NCI-H2029 (cell line): ENCODE measurements at places on chromosomes 3 and 15.
A peak's percentile ranks its signal among the peaks of the same experiment; 100 is the strongest.

DNA sequence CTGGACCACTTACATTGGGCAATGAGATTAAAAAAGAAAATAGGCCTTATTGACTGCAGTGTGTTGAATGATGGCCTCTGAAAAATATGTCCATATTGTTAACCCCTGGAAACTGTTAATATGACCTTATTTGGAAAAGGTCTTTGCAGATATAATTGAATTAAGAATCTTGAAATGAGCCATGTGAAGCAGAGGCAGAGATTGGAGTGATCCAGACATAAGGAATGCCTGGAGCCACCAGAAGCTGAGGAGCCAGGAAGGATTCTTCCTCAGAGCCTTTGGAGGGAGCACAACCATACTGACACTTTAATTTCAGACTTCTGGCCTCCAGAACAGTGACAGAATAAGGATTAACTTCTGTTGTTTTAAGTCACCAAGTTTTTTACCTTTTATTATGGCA is 510.4 kb upstream of the AGTR1 start:
- no peak for DNase-seq

GRCh38 chr15:92082006-92082843 is 228.7 kb downstream of the SLCO3A1 start:
- DNase-seq: no peak

- no peak for DNase-seq
Observed at GRCh38 chr3:86930831-86931230, 60.1 kb downstream of the VGLL3 start.

DNA sequence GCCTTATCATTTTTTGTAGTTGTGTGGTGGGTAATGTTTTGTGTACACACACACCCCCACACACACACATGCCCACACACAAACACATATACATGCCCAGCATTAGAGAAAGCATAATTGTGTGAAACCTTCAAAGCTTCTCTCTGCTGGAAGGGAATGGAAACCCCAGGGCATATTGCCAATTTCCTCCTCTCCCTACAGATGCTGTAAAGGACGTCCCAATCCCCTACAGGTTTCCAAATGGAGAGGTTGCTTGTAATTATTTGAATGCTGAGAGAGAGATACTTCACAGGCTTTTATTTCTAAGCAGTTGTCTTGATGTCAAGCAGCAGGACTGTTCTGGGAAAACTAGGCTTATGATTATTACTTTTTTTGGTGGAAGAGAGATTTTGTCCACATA is 23.0 kb upstream of the CCK start:
- peak; percentile 51 for DNase-seq

GRCh38 chr3:102332205-102332604 is 102.6 kb upstream of the ZPLD1 start:
- no peak for DNase-seq

- DNase-seq: peak; percentile 87
Observed at GRCh38 chr15:72198356-72199204, 993 bp upstream of the GRAMD2A start.

GRCh38 chr15:100090411-100090810 is 251.4 kb downstream of the ADAMTS17 start:
- no peak for DNase-seq

DNA sequence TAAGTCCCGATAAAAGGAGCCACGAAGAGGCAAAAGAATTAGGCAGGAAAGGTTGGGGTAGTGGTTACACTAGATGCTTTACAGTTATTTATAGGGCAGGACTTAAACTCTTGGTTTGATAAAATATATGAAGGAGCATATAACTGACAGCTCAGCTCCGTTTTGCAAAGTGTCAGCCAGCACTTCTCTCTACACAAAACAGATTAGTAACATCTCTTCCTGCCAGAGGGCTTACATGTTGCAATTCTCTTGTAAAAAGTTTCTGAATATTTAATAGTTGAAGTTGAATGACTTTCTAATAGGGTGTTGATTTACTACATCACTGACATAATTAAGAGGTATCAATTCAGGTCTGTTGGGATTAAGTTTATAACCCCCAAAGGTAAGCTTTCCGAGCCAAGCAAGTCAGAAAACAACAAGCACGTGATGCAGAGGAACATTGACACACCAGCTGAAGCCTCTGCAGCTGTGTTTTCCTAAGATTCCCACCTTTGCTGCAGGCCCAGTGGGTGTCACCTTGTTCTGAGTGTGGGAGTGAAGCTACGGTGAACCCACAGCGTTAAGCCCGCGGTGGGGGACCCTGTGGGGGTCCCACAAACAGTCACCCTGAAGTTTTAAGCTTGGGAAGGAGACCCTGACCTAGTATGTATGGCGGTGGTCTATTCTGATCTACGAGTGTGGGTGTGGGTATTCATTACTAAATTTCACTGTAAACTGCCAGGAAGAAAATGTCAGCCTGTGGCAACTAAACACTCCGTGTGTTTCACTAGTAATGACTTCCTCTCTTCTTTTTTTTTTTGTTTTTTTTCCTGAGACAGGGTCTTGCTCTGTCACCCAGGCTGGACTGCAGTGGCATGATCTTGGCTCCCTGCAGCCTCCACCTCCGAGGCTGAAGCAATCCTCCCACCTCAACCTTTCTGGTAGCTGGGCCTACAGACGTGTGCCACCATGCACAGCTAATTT is 22.0 kb upstream of the ATP13A3 start:
- no peak for DNase-seq

GRCh38 chr3:169116056-169116693 is 547.3 kb downstream of the MECOM start:
- DNase-seq: peak; percentile 11

GRCh38 chr3:30353711-30354467 is 252.5 kb upstream of the TGFBR2 start:
- no peak for DNase-seq

- DNase-seq: no peak
Observed at GRCh38 chr3:36714343-36715086, 49.8 kb downstream of the DCLK3 start.

DNA sequence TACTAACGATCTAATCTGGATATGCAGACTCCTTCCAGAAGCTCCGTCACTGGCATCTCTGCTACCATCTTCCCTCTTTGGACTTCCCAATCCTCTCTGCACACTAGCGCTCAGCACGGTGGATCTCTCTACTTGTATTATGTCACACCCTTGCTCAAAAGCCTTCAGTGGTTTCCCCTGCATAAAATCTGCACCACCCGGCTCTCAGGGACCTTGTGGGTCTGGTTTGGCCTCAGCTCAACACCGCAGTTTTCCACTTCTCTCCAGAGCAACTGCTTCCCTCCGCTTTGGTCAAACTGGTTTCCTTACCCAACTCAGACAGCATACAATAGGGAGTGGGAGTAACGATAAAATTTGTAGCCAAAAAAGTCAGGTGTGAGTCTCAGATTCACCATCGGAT is 30.7 kb upstream of the HES1 start:
- no peak for DNase-seq

GRCh38 chr3:188415196-188415595 is 261.2 kb downstream of the LPP start:
- DNase-seq: no peak

DNA sequence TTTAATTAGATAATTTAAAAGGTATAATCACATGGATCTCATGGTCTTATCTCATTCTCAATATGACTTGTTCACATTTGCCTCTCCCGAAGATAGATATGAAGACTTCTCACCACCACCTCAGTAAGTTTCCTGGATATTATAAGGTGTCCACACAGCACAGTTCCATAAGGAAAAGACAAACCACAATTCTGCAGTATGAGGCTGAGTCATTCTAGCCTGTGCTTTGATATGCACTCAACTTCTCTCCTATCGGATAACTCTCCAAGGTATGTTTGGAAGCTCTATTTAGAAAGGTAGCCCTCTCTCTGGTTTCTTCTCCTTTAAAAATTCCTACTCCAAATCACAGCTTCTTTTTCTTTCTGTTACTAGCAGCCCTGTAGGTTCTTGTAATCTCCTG is 612.8 kb downstream of the ZPLD1 start:
- DNase-seq: no peak

DNA sequence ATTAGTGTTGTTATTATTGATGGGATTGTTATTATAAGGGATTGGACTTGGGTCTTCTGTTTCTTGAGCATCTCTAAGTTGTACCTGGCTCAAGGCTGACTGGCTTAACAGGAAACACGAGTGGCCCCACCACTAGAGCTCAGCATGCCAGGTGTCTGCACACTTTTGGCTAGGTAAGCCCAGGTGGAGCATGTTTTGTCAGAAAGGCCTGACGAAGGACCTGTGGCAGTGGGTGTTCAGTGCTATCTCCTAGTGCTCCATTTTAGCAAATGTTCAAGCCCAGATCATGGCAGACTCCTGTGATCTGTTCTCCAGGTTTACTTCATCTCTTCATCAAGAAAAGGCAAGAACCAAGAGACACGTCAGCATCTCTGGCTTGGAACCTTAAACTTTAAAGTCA is 3.4 kb downstream of the MAP2K5 start:
- no peak for DNase-seq

DNA sequence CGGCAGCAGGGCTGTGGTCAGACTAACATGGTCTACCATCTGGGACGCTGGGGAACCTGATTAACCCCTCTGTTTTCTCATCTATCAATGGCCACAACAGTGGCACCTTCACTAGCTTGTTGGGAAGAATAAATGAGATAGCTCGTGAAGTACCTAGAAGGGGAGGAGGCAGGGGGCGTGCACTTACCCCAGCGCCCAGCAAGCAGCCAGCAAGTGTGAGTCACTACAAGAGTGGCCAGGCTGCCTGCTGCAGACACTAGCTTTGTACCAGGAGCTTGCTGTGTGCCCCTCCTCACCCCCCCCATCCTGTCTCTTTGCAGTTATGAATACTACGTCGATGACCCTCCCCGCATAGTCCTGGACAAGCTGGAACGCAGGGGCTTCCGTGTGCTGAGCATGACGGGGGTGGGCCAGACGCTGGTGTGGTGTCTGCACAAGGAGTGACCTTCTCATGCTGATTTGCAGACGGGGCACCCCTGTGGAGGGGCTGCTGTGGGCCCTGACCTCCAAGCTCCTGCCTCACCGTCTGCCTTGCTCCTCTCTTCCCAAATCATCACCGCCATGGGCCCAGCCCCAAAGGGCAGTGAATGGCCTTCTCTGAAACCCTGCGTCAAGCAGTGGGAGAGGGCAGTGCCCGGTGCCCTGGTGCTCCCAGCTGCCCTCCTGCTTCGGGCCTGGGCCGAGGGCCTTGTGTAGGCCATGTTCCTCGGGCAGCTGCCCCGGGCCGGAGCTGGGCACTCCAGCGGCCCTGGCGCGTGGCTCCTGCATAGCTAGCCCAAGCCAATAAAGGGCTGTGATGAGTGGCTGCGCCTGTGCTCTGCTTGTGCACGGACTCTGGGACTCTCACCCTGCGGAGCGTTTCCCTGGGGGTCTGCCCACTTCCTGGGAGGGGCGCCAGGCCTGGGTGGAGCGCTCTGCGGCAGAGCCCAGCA is 2.6 kb upstream of the C15orf62 start:
- no peak for DNase-seq

DNA sequence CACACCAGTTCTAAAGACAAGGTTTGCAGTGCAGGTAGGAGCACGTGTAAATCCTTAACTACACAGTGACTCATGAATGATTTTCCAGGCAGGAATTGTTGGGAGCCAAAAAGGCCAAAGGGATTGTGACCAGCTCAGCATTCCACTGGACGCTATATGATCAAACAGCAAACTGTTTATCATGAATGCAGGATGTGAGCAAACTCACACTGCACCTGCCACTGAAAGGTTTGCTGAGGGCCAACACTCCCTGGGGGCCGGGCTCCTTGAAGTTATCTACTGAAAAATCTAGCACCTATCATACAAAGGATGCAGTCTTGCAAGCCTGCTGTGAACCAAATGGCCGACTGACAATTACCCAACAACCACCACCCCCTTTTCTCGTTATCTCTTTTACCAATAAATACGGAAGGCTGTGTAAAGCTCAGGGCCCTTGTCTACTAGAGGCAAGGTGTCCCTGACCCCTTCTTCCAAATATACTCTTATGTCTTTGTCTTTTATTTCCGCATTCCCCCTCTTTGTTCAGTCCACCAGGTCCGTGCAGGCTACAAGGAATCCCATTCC is 11.5 kb upstream of the DNASE1L3 start:
- DNase-seq: no peak

- peak; percentile 3 for DNase-seq
Observed at GRCh38 chr3:62874711-62875557, at the start of gene CADPS. TSS of gene CADPS (minus strand) at chr3:62875416. CDS start at chr3:62875029, 387 bp downstream.

DNA sequence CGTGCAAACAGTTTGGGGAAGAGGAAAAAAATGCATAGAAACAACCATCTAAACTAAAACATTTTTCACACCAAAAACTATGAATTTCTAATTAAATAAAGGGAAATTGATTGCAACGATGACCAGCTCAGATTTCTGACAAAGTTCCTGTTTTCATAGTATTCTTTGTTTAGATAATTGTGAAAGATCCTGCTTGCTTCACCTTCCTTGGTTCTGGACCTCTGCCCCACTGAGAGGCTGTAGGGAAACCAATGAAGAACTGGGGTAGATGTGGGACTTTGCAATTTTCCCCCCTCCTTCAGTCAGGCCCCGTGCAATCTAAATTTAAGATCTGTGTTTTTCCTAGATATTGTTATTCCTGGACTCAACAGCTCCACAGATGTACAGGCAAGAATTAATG is 13.8 kb upstream of the TEX264 start:
- DNase-seq: no peak

DNA sequence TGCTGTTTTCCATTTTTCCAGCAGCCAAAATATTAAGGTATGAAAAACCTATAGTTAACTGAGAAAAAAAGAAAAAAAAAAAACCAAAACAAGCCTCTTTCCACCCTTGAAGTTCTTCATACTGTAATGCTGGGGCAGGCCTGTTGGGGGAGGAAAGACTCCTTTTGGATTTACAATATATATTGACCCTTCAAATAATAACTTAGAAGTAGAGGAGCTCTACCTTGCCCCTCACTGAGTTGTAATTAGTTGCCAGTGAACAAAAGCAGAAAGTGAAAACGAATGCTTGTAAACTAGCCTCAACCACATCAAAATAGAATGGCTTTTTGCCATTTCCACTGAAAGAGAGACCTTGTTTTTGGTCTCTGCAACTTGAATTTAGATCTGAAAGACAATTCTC is 326.6 kb downstream of the NR2F2 start:
- no peak for DNase-seq

GRCh38 chr3:73614419-73614818 is 10.3 kb downstream of the PDZRN3 start:
- DNase-seq: no peak

GRCh38 chr3:143331350-143331749 is 211.8 kb downstream of the CHST2 start:
- no peak for DNase-seq

DNA sequence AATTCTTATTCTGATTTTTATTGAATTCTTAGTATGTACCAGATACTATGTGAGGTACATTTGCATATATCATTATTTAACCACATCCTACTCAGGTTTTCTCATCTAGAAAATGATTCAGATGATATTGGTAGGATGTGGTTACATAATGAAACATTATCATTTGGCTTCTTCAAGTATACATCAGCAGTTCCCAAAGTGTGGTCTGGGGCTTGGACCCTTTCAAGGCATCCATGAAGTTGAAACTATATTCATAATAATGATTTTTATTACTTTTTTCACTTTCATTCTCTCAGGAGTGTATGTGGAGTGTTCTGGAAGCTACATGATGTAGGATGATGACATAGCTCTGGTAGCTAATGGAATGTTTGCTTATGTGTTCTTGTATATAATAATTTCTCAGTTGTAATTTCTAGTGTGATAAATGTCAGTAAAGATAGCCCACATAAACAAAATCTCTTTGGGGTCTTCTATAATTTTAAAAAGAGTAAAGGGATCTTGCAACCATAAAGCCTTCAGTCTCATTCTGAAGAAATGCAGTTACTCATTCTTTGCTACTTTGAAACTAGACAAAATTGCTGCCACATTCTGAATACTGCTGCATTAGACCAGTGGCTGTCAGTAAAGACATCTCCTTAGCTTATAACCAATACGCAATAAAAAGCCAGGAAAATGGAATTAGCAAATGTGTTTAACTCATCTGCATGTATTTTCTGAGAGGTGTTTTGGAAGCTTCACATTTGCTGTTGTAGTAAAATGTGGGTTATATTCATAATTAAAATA is 95.8 kb downstream of the PPARG start:
- DNase-seq: no peak
